SJCRH30 (cell line): ENCODE measurements at places on chromosomes 2 and 18.
A peak's percentile ranks its signal among the peaks of the same experiment; 100 is the strongest.

DNA sequence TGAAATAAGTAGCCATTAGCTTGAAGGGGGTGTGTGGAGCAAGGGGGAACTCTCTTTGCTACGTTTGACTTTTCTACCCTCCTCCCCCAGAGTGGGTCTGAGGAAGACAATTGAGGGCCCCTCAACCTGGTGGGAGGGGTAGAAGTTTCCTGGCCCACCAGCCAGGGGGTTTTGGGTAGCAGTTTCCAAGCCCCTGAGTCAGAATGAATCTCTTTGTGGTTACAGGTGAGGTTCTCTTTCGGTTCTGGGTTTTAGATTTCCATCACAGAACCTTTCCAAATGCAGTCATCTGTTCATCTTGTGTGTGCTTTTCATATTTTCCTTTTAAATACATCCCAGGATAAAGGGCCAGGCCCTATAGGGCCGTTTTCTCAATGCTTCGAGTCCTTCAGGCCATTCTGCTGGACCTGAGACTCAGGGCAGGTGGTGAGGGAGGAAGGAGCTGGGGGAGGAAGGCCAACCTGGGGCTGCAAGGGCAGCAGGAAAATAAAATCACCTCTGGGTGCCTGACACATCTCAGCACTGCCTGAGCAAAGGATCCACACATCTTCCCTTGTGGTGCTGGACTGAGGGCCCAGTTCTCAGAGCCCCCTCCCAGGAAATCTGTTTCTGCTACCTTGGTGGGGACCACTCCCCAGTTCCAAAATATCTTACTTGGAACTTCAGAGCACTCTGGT, 4.7 kb downstream of the LBH start:
- no peak for DNase-seq

DNA sequence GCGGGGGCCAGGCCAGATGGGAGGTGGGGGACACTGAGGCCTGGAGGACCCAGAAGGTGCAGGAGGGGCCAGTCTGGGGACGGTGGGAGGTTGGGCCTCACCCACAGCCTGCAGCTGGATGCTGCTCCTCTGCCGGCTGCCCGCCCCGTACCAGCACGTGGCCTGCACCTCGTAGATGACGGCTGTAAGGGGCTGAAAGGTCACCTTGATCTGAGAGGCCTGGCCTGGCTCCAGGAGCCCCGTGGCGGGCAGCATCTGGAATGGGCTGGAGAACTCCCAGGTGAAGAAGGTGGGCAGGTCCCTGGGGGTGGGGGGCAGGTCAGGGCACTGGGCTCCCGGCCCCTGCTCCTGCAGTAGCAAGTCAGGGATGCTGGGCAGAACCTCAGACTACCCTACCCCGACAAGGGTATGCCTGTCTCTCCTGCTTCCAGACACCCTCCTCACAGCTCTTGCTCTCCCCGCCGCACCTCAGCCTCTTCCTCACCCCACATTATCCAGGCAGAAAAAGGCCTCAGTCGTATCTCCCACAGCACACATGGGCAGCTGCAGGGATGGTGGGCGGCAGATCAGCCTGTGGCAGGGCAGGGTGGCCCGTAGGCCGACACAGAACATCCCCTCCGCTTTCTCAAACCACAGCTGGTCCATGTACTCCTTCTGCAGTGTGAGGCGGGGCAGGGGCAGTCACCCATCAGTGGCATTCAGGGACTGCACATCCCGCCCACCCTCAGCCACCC, 10.1 kb downstream of the CFAP65 start:
- DNase-seq: no peak

- no peak for DNase-seq
Measured at GRCh38 chr2:159042115-159042850, 73.8 kb downstream of the TANC1 start.

GRCh38 chr2:100988630-100989417, 13.3 kb upstream of the RPL31 start:
- DNase-seq: no peak

DNA sequence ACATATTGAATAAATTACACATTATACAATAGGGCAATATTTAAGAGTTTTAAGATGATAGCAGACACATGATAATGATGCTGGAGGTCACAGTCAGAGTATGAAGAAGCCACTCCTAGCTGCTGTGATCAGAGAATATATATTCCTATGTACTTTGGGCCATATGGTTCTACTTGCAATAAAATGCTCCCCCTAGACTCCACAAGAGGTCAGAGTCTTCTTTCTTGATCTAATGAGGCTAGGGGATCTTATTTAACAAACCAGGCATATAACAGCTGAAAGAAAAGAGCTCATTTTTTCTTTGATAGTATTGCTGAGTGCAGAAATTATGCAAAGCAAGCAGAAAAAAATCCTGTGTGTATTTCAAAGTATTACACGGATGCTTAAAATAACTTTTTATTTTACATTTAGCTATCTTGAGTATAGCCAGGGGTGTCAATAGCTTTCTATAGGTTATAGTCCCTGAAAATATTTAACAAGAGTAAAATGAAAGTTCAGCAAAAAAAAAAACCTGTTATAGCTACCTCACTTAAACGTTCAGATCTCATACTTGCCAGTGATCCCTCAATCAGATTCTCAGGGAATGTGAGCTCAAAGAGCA, 748.7 kb upstream of the CHAC2 start:
- peak; percentile 48 for DNase-seq

- DNase-seq: no peak
Measured at GRCh38 chr2:127462461-127462860, 44.2 kb downstream of the PROC start.
